Activated CD4-positive, alpha-beta T cell treated with anti-CD3 and anti-CD28 coated beads, Interleukin-2, amount 50 U/mL, for 16 hours (primary cell): ENCODE measurements at places on chromosomes 2 and 18.

GRCh38 chr18:56314396-56314795 is 324.0 kb downstream of the TXNL1 start:
- DNase-seq: no peak

- DNase-seq: no peak
Measured at GRCh38 chr18:65721619-65722018, 29.2 kb upstream of the CDH7 start.

DNA sequence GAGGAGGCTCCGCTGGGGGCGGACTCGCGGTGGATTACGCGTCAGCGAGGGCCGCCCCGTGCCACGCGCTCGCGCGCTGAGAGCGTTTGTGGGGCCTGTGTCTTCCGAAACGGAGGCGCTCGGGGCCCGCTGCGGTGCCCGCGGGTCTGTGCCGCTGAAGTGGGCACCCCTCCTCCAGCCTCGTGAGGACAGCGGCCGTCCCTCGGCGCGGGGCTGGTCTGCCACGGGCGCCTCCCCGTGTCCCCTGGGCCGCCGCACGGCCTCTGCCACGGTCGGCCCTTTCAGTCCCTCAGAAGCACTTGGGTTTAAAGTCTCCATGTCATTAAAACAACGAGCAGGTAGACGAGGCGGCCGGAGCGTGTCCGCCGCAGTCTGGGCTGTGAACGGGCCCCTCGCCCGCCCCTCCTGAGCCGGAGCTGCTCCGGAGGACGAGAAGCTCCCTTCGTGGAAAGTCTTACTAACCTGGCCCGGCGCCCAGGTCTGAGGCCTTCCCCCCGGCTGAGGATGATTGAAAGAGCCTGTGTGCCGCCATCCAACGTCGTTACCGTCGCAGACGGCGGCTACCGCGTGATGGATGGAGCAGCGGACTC is 97.6 kb downstream of the NFATC1 start:
- no peak for DNase-seq

- no peak for DNase-seq
Measured at GRCh38 chr18:42348722-42349121, 393.7 kb downstream of the PIK3C3 start.

DNA sequence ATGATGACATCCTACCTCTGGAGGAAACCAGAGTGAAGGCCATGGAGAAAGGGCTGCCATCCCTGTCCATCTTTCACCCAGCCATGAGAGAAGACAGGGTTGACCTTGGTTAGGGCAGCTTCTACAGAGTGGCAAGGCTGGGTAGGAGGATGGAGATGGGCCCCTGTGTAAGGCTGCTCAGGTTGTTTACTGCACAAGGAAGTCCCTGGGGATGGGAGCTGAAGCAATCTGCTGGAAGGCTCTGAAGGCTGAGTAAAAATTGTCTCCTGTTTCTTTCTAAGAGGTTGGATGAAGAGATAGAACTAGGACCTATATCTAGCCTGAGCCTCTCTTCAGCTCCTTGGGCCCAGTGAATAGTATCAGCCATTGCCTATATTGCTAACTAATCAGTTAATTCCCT is 14.4 kb downstream of the ELMOD3 start:
- no peak for DNase-seq

DNA sequence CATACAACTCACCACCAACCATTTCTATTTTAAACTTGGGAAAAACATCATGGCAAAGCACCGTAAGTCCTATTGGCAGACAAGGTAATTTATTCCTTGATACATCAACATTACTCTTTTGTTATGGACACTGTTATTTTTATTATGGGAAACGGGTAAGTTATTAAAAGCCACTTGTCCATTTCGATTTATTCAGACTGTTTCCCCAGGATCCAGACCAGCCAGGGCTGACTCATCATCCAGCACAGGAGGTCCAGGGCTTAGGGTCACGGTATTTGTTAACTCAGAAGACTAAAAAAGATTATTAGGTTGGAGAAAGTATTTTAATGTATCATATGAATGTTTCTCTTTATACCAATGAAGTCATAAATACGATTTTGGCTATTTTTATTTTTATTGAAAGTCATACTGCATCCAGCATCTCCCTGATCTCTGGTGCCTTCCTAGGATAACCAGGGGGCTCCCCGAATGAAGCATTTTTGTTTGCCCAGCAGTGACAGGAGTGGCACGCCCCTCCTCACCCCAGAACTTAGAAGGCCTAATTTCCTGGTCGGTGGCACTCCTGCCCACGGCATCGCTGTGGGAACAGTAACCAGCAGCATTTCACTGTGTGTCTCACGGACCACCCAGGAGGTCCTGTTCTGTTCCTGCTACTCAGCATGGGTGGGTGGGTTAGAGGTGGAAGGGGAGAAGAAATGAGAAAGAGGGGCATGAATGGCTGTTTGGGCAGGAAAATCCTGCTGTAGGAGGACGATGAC is 446.1 kb downstream of the EIPR1 start:
- DNase-seq: no peak

GRCh38 chr2:113390124-113390849 is 47.2 kb upstream of the ZNG1B start:
- peak; percentile 79 for DNase-seq

DNA sequence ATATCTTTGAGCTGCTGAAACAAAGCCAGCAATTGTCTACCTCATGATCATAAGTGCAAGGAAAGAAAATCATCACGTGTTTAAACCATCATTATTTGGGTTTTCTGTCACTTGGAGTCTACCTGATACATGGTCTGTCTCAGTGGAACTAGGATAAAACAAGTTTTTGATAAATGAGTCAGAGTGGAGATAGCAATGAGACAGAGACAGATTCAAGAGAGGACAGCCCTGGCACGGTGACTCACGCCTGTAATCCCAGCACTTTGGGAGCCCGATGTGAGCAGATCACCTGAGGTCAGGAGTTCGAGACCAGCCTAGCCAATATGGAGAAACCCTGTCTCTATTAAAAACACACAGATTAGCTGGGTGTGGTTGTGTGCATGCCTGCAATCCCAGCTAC is 93.8 kb downstream of the PMAIP1 start:
- no peak for DNase-seq

DNA sequence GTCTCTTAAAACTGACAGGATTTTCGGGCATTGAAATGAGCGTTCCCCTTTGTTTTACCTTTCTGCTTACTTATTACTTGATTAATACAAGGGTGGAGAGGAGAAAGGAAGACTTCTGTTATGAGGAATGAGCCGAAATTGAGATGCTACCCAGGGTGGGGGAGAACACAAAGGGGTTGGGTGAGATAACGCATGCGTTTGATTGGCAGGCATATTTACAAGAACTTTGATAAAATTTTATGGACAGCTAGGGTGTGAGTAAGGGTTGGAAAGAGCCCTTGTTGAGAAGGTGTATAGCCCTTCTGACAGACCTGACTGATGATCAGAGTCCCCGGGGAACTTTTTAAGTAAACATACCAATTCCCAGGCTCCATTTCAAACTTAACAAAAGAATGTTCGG is 1.8 kb downstream of the RNF138 start:
- peak; percentile 27 for DNase-seq

GRCh38 chr2:216619411-216620393 is 13.5 kb upstream of the IGFBP2 start:
- no peak for DNase-seq

- no peak for DNase-seq
Measured at GRCh38 chr18:9787036-9787435, 78.9 kb downstream of the RAB31 start.

- no peak for DNase-seq
Measured at GRCh38 chr2:222033541-222033940, 265.3 kb downstream of the PAX3 start.

GRCh38 chr2:107337209-107337898 is 451.4 kb upstream of the ST6GAL2 start:
- DNase-seq: no peak
